NCI-H460 (cell line): ENCODE measurements at places on chromosomes 3 and 15.

- no peak for DNase-seq
Observed at GRCh38 chr15:31342781-31343626, 16.4 kb downstream of the KLF13 start.

DNA sequence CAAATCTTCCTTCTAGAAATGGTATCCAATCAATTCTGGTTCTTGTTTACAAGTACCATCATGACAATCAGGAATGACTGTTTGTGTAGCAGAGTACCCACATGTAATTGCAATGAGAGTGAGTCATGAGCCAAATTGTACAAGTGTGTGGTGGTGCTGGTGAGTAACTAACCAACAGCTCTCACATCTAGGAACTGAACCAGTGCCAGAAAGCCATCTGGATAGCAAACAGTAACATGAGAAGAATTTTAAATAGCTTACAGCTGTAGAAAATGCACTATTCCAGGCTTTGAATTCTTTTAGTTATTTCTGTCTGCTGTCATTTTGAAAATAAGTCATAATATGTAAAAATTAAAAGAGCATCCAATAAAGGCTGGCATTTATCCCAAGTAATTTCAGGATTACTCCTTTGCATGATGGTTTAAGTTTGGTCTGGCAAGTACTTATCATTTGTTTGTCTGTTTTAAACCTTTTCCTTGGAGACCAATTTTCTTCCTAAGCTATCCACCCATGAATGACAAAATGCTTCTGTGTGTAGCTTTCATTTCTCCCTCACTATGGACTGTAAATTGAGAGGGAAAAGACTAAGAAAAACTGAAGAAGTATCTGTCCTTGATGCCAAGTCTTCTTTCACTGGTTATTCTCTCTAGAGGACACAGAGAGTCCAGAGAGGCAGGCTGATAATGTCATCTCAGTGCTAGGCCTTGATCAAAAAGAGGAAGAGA, 60.0 kb downstream of the PIK3CB start:
- peak; percentile 43 for DNase-seq

- no peak for DNase-seq
Observed at GRCh38 chr3:159922193-159922840, 66.3 kb upstream of the IL12A start.

DNA sequence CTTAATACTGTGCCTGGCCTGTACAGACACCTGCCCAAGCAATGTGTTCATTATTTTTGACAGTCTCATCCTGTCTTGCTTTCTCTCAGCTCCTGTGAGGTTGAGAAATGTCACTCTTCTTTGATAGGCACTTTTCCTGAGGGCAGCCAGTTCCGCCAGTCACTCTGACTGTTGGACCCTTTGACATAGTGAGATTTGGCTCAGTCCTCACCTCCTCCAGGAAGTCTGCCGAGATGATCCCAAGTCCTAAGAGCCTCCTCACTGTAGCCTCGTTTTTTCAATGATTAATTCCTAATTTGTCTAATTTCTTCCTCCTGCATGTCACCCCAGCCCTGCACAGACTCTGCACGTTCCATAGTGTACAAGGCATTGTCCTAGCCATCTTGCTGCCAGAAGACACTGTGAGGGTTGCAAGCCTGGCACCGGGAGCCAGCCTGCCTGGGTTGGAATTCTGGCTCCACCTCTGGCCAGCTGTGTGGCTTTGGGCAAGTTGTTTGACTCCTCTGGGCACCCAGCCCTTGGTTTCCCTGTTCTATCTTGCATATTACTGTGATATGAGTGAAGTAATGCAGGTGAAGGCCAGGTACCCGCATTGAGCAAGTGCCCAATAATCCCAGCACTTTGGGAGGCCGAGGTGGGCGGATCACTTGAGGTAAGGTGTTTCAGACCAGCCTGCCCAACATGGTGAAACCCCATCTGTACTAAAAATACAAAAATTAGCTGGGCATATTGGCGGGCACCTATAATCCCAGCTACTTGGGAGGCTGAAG, 24.3 kb downstream of the RPLP1 start:
- DNase-seq, result no peak

DNA sequence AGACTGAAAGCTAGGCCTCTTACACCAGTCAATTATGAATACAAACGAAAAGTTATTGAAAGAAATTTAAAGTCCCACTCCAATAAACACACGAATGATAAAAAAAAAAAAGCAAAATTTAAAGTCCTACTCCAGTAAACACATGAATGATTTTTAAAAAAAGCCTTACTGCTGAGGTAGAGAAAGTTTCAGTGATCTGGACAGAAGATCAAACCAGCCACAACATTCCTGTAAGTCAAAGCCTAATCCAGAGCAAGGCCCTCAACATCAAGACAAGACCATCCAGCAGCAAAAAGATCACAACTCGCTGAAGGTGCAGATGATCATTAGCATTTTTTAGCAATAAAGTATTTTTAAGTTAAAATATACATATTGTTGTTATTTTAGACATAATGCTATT, 95.6 kb upstream of the LIPC start:
- DNase-seq, result no peak
